ENCODE measurements at places on chromosomes 4 and X.

DNA sequence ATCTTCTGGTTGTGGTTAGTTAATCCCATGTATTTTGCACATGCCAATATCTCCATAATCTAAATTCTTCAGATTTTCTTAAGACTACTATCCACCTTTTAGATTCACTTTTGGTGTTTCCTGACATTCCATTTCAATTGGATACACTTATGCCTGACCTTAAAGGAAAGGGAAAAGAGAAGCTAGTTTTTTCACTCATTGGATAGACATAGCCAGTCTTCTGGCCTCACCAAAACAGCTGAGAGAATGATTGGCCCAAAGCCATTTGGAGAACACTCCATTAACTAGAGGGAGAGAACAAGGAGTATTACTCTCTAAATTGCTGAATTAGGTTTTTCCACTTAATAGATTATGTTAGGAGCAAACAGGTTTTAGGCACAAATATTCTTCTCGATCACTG is 4.0 kb downstream of the PRPS1 start:
- no peak for DNase-seq

GRCh38 chr4:15878011-15878410 is 60.5 kb downstream of the FGFBP1 start:
- DNase-seq, result peak; percentile 25

DNA sequence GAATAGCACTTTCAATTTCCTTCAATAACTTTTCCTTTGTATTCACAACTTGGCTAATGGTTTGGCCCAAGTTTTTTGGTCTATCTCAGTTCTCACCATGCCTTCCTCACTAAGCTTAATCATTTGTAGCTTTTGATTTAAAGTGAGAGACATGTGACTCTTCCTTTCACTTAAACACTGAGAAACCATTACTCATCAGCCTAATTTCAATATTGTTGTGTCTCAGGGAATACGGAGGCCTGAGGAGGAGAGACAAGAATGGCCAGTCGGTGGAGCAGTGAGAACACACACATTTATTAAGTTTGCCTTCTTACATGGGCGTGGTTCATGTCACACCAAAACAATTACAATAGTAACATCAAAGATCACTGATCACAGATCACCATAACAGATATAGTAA is 56.7 kb downstream of the TSPAN5 start:
- DNase-seq, result no peak

DNA sequence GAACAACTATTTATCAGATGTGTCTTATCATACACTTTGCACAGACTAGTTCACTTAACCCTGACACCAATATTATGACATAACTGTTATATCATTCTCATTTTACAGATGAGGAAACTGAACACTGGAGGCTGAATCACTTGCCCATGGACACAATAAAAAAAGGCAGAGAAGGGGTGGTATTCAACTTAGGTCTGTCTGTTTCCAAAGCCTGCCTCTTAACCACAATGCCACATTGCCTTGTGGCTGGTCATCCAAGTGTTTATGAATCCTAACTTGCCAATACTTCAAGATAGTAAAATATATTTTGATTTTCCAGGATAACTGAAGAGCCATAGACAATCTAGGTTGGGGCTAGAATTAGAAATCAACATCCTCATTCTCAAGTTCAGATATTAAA is 327.8 kb downstream of the NR3C2 start:
- DNase-seq, result no peak

- DNase-seq, result no peak
Observed at GRCh38 chr4:184721254-184721653, 12.6 kb downstream of the CENPU start.

GRCh38 chr4:133799717-133800315 is 401.8 kb downstream of the PABPC4L start:
- no peak for DNase-seq

DNA sequence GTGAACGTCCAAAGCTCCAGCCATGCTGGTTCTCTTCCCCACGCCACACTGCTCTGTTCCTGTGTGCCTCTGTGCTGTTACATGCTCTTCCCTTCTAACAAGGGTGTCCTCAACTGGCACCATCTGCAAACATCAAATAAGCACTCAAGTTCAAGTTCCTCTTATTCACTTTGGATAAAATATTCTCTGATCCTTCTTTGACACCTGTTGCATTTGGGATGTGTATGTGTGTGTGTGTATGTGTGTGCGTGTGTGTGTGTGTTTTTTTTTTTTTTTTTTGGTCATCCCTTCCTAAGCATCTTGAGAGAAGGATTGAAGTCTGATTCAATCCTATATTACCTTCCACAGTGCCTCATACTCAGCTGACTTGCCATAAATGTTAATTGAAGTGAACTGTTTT is 204.0 kb upstream of the ANXA3 start:
- DNase-seq, result no peak

GRCh38 chr4:11700751-11701226 is 272.1 kb upstream of the HS3ST1 start:
- no peak for DNase-seq

DNA sequence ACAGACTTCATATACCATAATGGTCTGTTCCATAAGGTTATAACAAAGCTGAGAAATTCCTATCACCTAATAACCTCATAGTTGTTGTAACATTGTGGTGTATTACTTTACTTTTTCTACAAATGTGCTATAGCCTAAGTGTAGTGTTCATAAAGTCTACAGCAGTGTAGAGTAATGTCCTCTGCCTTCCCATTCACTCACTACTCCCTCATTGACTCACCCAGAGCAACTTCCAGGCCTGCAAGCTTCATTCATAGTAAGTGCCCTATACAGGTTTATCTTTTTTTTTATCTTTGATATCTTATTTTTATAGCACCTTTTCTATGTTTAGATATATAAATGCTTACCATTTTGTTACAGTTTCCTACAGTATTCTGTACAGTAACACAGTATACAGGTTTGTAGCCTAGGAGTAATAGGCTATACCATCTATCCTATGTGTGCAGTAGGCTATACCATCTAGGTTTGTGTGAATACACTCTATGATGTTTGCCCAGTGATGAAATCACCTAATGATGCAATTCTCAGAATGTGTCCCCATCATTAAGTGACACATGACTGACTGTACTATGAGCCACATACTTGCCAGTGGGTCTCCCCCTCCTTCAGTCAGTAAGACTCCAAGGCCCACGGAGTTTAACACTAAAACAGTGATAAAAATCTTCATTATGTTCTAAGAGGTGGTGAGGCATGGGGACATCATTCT is 299.9 kb downstream of the UNC5C start:
- DNase-seq, result peak; percentile 9

- no peak for DNase-seq
Observed at GRCh38 chr4:86156531-86156930, 203.3 kb downstream of the MAPK10 start.

DNA sequence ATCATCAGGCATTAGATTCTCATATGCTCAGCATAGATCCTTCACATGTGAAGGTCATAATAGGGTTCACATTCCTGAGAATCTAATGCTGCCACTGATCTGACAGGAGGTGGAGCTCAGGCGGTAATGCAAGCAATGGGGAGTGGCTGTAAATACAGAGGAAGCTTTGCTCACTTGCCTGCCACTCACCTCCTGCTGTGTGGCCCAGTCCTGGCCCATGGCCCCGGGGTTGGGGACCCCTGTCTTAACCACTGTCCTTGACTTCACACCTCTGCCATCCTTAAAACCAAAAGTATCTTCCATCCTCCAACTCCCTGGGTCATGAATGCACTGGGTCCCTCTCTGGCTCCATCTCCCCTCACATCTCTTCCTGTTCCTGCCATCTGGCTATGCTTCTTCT is 129.1 kb downstream of the HMX1 start:
- no peak for DNase-seq

DNA sequence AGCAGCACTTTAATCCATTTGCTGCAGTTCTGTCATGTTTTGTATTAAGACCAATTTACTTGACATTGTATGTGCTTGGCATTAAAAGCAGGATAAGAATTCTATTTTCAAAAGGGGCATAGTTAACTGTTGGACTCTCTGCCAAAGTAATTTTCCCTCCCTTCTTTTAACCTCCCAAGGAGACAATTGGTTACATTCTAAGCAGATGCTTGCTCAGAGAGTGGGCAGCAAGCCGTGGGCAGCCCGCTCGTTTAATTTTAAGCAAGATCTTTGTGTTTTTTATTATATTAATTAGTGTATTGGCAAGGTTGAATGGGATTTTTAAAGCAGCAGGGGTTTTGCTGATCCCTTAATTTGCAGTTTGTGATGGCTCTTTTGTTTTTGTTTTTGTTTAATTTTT is 37.1 kb upstream of the KLHL8 start:
- DNase-seq, result no peak

- DNase-seq, result peak; percentile 18
Observed at GRCh38 chr4:78938474-78938867, 767 bp downstream of the PAQR3 start.

GRCh38 chrX:31070057-31070468 is 1.8 kb downstream of the FTHL17 start:
- DNase-seq, result peak; percentile 18

GRCh38 chr4:140809676-140810075 is 53.5 kb upstream of the TBC1D9 start:
- DNase-seq, result no peak

GRCh38 chrX:17086317-17086716 is 139.9 kb downstream of the REPS2 start:
- no peak for DNase-seq

GRCh38 chr4:48184882-48185281 is 50.8 kb upstream of the TXK start:
- DNase-seq, result no peak

- DNase-seq, result no peak
Observed at GRCh38 chr4:66108898-66109297, 438.6 kb upstream of the EPHA5 start.

GRCh38 chrX:81231476-81231875 is 29.6 kb downstream of the SH3BGRL start:
- DNase-seq, result peak; percentile 59

DNA sequence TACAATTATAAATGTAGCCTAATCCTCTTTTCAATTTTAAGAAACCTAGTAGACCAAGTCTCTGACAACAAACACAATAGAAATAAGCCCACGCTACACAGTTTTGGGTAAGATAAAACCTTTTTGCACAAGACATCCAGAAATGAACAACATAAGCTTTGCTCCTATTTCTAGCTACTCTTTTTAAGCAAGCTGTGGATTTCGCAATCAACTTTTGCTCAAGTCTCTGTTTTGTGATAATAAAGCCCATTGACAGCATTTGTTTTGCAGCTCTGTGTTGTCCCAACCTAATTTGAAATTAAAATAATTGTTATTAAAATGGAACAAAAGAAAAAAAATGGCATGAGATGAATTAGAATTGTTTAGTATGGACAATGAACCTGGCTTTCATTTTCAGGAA is 287.9 kb upstream of the PUDP start:
- DNase-seq, result no peak

- no peak for DNase-seq
Observed at GRCh38 chr4:2781911-2782310, 11.0 kb upstream of the SH3BP2 start.

DNA sequence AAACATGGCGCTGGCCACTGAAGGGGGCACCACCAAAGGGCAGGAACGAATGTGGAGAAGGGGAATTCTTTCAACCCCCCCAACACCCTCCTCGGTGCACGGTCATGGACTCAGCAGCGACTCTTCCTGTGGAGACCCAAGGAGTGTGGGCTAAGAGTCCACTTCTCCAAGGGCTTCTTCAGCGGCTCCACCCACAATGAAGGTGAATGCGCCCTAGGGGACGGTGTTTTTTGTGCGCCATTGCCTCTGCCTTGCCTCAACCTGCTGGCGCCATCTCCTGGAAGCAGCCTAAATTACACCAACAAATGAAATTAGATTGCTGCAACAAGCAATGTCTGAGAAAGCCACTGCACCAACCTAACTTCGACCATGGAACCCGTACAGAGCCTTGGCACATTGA is 169.2 kb upstream of the MAGEB18 start:
- peak; percentile 24 for DNase-seq

DNA sequence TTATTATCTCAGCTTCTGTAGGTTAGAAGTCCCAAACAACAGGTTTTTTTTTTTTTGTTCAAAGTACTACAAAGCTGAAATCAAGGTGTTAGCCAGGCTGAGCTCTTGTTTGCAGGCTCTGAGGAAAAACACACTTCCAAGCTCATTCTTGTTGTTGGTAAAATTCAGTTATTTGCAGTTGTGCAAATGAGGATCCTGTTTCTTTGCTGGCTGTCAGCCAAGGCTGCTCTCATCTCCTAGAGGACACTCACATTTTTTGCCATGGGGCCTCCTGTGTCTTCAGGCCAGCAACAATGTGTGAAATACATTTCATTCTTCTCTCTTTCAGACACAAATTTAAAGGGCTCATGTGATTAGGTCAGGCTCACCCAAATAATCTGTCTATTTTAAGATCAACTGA is 60.3 kb upstream of the HSD17B10 start:
- DNase-seq, result peak; percentile 49

GRCh38 chr4:136831553-136831952 is 700.7 kb downstream of the PCDH18 start:
- DNase-seq, result peak; percentile 44

DNA sequence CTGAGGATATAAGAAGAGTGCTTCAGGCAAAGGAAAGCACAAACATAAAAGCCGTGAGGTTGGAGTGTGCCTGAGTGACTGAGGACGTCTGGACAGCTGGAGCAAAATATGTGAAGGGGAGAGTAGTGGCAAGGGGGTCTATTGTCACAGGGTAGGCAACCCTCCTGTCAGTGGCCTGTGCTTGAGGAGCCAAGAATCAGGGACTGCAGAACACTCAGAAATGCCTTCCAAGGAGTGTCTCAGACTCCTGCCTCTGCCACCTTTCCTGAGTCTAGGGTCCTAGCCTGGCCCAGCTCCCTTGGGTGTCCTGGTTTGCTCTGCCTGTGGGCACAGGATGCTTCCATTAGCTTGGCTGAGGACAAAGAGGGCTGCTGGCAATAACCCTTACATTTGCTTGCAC is 152.5 kb upstream of the PJA1 start:
- DNase-seq, result no peak

DNA sequence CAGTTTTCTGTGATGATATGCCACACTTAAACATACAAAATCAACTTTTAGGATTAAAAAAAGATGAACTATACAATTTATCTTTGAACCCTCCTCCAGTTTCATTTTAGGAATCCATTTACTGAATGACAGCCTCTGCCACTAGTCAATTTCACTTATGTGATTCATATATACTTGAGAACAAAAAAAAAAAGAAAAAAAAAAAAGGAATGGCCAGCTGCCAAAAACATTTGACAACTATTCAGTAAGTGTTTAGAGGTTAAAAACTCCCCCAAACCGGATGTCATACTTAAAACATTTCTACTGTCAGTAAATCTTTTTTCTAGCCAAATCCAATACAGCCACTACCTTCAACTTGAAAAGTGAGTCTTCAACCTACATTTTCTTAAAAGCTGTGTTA is 266.7 kb upstream of the MAGEB2 start:
- no peak for DNase-seq

DNA sequence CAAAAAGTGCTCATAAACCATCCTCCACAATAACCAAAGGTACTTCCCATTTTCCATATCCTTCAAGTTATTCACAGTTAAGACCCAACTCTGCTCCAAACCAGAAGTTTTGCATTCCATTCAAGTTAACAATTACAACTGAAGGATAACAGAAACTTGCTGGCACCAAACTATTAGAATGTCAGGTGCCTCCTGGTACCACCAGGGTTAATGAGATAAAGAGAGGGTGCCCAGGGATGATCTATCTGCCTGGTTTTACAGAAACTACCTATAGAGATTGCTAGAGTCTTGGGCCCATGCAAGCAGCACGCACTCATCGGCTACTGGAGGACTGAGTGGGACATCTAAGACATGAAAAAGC is 114.6 kb downstream of the RBM47 start:
- DNase-seq, result no peak
